ENCODE measurements at places on chromosomes 6 and 20.

GRCh38 chr6:53896196-53896595 lies 101.4 kb downstream of the LRRC1 start:
- DNase-seq: peak; percentile 12

GRCh38 chr6:53178837-53179432 lies 30.3 kb upstream of the GCM1 start:
- DNase-seq: no peak

DNA sequence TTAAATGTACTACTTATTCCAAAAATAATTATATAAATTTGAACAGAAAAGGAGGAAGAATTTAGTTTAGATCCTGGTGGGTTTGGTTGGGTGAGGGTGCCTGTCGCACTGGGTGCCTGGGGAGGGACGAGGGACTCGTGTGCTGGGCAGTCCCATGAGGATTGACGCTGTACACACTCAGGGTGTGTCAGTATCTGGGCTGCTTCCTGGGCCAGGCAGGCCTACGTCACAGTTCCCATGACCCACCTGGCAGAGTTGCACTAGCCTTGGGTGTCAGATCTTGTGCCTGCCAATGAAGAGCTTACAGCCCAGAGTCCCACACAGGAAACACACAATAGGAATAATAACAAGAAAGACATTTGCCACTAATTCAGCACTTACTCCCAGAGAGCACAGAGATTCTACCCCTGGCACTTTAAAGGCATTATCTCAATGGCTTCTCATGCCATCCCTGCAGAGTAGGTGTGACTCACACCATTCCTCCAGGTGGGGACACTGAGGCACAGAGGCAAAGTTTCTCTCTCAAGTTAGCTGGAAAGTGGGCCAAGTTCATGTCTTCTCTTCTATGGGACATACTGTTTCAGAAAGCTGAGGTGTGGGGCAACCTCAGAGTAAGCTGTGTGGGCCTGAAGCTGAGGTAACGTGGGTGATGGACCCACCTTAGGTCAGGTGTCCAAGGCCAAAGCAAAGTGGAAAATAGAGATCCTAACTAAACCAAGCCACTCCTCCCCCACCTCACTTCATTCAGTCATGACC lies 1.3 kb upstream of the SDCBP2 start:
- no peak for DNase-seq

DNA sequence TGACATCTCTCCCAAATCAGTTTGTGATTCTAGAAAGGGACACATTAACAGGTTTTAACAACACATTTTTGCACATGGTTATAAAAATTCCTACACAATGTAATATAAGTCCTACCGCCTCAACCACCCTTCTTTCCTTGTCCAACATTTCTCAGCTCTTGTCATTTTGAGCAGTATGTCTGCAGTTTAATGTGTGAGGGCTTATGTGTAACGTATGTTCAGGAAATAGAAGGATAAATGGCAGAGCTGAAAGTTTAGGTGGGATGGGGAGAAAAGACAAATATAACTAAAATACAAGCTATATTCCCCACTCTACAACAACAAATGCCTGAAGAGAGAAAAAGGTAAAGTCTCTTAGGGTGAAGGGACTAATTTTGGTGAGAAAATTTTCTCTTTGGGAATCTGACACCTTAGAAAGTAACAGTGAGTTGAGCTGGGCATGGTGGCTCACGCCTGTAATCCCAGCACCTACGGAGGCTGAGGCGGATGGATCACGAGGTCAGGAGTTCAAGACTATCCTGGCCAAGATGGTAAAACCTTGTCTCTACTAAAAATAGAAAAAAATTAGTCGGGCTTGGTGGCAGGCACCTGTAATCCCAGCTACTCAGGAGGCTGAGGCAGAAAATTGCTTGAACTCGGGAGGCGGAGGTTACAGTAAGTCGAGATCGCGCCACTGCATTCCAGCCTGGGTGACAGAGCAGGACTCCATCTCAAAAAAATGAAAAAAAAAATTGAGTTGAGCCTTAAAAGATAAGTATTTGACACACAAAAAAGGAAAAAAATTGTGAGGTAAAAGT lies 5.1 kb downstream of the PNRC1 start:
- DNase-seq: no peak

- no peak for DNase-seq
These were observed 88.1 kb downstream of the PRSS35 start for GRCh38 chr6:83600459-83600858.

- no peak for DNase-seq
These were observed 754 bp upstream of the TMEM170B start for GRCh38 chr6:11536795-11537194.

DNA sequence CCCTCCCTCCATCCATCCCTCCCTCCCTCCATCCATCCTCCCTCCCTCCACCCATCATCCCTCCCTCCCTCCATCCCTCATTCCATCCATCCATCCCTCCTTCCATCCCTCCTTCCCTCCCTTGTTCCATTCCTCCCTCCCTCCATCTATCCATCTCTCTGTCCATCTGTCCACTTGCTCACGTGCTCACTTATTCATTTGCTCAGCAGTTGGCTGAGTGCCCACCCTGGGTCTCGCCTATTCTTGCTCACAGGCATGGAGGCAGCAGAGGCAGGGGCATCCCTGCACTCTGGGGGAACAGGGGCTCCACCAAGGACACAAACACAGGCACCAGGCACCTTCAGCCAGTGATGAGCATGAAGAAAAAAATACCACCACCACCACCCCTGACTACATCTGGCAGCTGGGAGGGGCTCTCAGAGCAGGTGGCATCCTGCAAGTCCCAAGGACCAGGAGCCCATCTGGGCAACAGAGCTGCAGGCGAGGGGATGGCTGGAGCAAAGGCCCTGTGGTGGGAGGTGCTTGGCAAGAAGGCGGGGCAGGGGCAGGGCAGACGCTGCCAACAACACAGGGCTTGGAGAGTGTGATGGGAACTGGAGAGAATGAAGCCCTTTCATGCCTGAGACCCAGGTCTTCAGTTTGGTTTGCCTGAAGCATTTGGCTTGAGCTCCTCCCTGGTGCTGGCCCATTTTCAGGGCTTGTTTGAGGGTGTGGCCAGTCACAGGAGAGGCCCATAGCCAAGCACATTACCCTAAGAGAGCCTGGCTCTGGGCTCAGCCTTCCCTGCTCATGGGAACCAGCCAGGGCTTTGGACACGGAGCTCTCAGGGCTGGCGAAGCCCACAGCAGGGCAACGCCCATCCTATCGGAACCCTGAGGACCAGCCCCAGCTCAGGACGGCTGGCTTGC lies 40.2 kb upstream of the MRGBP start:
- DNase-seq: no peak

GRCh38 chr6:34332251-34333198 lies 59.9 kb downstream of the NUDT3 start:
- no peak for DNase-seq

GRCh38 chr6:134723081-134723871 lies 226.6 kb downstream of the ALDH8A1 start:
- DNase-seq: no peak

- no peak for DNase-seq
These were observed 40.6 kb downstream of the DTNBP1 start for GRCh38 chr6:15622045-15622740.

GRCh38 chr20:54661880-54662465 lies 186.6 kb downstream of the DOK5 start:
- no peak for DNase-seq

Measured in AG08395 (cell line).